ENCODE measurements at places on chromosomes 3 and 15.

GRCh38 chr15:71215126-71215894 lies 100.0 kb downstream of the THSD4 start:
- no peak for DNase-seq

DNA sequence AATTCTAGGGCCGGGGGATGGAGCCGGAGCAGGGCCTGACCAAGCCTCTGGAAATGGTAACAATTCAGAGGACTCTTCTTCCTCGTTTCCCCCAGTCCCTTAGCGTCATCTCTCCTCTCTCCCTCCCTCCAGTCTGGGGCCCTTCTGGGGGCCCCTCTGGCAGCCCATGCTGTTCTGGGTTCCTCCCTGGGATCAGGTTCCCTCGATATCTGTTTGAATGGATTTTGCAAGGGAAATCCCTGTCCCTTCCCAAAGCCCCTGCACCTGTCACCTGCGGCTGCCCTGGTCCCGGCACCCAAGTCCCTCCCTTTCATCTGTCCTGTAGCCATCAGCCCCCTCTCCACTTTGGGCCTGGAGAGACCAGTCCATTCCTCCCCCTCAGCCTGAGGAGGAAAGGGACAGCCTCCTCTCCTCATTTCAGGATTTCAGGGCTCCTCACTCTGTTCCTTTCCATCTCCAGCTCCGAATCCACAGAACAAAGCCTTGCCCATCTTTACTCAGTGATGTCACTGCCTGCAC lies 1.7 kb upstream of the PLCB2 start:
- no peak for DNase-seq

- DNase-seq = no peak
Observed at GRCh38 chr3:171835116-171835515, 8.0 kb upstream of the TMEM212 start.

GRCh38 chr15:62739507-62739906 lies 303.0 kb upstream of the TPM1 start:
- DNase-seq = no peak

DNA sequence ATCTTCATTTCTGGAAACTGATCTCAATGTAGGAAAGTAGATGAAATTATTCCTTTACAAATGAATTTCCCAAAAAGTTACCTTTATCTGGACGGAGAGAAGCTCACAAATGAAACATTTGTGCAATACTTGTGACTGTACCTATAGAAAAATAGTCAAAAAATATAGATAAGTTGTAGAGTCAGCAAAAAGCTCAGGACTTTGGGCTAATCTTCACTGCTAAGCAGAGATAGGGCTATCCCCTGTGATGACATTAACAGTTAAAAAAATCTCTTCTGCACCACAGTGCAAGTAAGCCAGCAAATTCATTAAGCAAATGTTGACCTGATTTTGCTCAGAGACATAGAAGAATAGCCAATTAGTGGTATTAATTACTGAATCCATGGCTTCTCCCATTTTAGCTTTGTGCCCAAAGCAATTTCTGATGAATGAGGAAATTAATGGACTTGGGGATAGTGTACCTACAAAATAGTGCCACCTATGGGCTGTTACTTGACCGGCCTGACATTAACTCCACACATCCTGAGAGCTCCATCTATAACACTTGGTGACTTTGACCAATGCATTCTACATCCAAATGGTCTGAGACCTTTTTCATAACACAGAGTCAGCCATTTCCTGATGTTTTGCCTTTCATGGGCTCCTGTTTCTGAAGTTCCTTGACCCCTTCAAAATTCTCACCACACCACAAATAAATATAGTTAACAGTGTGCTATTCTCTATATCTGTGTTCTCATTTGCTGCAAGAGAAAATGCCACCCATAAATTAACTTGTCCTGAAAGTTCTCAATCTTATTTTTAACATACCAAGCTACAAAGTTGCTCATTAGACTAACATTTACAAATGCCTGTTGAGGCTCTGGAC lies 105.0 kb downstream of the SSR3 start:
- DNase-seq = peak; percentile 71
